ENCODE measurements at places on chromosomes 3 and 15. TPM values are rescaled to one million over a fixed set of nuclear protein-coding genes. Genes with fewer than 3 reads are reported as not detected.

Gene UBL7
- 48.8 TPM for total RNA-seq

DNA sequence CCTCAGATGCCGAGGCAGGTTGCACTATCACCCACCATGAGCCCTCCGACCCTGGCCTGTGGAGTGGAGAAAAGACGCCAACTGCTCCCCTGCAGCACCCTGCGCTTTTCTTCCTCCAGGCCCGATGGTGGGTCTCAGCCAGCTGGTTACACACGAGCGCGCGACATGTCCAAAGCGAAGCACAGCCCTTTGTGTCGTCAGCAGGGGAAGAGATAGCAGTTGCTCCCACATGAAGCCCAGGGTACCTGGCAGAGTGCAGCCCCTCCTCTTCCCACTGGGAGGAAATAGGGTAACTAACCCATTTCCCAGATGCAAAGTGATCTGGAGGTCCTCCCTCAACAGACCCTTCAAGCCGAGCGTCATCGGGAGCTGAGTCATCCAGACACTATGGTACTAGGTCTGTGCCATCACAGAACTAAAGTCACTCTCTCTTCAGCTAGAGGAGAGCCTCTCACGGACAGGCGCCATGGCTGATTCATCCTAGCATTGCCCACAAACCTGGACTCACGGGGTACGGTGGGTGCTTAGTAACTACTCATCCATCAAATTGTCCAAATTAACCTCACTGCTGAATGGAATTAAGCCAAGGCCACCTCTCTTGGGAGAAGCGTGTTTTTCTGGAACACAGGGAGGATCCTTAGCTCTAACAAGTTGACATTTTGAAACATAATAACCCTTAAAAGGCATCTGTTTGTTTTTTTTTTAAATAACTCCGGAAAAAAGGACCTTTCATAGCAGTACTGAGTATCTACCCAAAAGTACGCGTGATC lies 45.2 kb upstream of the BDH1 start:
- DNase-seq = peak; percentile 19

DNA sequence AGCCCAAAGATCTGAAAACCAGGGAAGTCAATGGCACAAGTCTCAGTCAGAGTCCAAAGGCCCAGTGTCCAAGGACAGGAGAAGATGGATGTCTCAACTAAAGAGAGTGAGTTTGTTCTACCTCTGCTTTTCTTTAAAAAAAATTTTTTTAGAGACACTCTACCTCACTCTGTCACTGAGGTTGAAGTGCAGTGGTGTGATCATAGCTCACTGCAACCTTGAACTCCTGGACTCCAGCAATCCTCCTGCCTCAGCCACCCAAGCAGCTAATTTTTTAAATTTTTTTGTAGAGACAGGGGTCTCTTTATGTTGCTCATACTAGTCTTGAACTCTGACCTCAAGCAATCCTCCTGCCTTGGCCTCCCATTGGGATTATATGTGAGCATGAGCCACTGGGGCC lies 39.9 kb upstream of the KPNA4 start:
- no peak for DNase-seq

Gene C3orf80
- total RNA-seq = 0.09 TPM

Gene PP2D1
- total RNA-seq = not detected

- peak; percentile 51 for DNase-seq
Measured at GRCh38 chr3:50089609-50089945, 858 bp downstream of the RBM5 start.

DNA sequence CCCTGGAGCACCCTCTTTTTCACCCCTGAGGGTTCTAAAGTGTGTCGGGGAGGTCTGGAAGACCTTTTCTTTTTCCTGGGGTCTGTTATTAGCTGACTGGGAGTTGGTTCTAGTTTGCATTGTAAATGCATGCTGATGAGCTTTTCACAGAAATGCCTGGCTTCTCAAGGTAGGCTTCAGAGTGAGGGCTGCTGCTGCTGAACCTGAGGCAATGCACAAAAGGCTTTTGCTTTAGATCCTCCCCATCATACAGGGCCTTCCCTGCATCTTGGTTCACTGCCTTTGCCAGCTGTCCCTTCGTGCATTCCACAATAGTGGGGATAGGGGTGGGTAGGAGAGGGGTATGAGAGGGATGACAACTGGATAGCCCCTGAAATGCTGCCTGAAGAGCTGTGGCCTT lies 46.6 kb downstream of the FAH start:
- no peak for DNase-seq

Gene FOXP1
- total RNA-seq = 153 TPM

Gene GOLGA8R
- total RNA-seq = 3.1 TPM

Gene KCNMB3
- 0.34 TPM for total RNA-seq

Gene ATP13A5
- not detected for total RNA-seq

- no peak for DNase-seq
Measured at GRCh38 chr15:49673861-49674260, 53.0 kb downstream of the DTWD1 start.

GRCh38 chr15:31590609-31591008 lies 264.0 kb downstream of the KLF13 start:
- no peak for DNase-seq

GRCh38 chr3:158896729-158897128 lies 94.9 kb downstream of the MFSD1 start:
- no peak for DNase-seq

- no peak for DNase-seq
Measured at GRCh38 chr3:124816206-124816605, 71.0 kb downstream of the ITGB5 start.

GRCh38 chr3:69871251-69871650 lies 128.3 kb upstream of the SAMMSON start:
- no peak for DNase-seq

Gene OR5K2
- total RNA-seq = not detected

- DNase-seq = no peak
Measured at GRCh38 chr3:25655659-25656058, 9.0 kb downstream of the TOP2B start.

Gene LRRIQ4
- 0.18 TPM for total RNA-seq

Gene DENND6A
- 10.1 TPM for total RNA-seq

DNA sequence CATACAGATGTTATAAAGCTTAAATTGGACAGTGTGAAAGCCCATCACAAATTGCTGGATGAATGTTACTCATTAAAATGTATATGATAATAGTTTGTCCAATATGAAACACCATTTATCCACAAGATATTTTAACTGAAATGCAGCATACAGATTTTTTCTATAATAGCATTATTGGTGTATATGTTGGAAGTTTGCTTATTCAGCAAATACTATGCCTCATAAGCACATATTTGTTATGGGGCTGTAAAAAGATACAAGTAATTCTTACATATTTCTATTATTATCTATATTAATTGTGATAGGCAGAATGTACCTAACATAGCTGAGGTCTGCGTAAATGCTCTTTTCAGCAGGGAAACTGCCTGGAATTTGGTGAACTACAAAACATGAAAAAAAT lies 790.5 kb downstream of the DIPK2A start:
- no peak for DNase-seq

- no peak for DNase-seq
Measured at GRCh38 chr3:125351814-125352456, 23.2 kb downstream of the ZNF148 start.

Gene FANCD2OS
- not detected for total RNA-seq

- no peak for DNase-seq
Measured at GRCh38 chr3:9399337-9399703, 1.9 kb downstream of the SETD5 start.

- DNase-seq = no peak
Measured at GRCh38 chr3:124939661-124940060, 5.1 kb upstream of the MUC13 start.

Gene ZNF639
- 35.4 TPM for total RNA-seq

GRCh38 chr15:44327578-44327977 lies 39.1 kb downstream of the GOLM2 start:
- DNase-seq = no peak

Gene C3orf18
- 37.9 TPM for total RNA-seq

Gene PLA1A
- not detected for total RNA-seq

Gene CPNE9
- total RNA-seq = not detected

GRCh38 chr3:186571644-186572013 lies 1.1 kb downstream of the DNAJB11 start:
- no peak for DNase-seq

Gene FETUB
- total RNA-seq = not detected

DNA sequence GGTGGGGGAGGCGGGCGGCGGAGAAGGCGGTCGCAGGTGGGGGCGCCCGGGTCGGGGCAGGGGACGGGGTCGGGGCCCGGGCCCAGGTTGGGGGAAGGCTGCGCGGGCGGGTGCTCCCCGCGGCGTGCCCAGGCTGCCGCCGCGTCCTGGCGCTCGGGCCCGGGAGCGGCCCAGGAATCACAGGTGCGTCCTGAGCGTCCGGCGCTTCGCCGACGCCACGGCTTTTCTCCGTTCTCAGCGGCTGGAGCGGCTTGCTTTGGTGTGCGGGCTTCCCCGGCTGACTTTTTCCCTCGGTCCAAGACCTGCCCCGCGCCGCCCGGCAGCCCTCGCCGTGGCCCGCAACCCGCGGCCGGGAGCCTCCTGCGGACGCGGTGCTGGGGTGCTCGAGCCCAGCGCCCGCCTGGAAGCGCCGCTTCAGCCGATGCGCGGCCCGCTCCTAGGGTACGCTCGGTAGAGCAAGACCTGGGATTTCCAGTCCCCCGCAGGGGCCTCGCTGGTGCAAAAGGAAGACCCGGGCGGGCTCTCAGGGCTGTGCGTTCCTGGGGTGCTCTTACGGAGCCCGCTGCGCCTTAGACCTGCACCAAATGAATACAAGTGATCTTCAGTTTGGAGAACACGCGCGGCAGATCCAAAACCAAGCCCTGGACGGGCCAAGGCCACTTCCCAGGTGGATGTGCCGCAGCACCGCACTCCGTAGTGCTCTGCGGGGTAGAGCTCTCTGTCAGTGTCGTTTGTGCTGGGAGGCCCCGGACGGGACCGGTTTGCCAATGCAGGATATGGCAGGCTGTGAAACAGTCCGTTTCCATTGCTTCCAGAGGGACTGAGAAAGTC lies 639 bp downstream of the NIPA1 start:
- peak; percentile 26 for DNase-seq

- no peak for DNase-seq
Measured at GRCh38 chr3:69409011-69409410, 23.1 kb upstream of the FRMD4B start.
